HCEC 1CT (cell line): ENCODE measurements at places on chromosomes 2 and 18.
A peak's percentile ranks its signal among the peaks of the same experiment; 100 is the strongest.

DNA sequence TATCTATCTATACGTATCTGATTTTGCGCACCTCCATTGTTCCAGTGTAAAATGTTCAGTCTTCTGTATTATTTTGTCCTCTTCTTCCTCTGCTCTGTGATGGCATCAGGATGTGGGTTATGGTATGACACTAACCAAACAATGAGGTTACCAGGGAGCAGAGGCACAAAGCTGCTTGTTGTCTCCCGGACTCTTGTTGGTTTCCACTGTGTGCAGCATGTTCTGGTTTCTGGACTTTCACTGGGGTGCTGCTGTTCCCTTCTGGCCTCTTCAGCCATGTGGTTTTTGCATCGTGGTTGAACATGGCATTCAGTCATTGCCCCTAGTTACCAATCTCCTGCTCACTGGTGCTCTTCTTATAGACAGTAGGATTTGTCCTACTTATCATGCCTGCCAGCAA lies 665.9 kb downstream of the CBLN2 start:
- no peak for DNase-seq

GRCh38 chr2:22481486-22482259 lies 903.3 kb upstream of the KLHL29 start:
- no peak for DNase-seq

- no peak for DNase-seq
These were observed 142.3 kb downstream of the TMEM163 start for GRCh38 chr2:134576478-134576877.

DNA sequence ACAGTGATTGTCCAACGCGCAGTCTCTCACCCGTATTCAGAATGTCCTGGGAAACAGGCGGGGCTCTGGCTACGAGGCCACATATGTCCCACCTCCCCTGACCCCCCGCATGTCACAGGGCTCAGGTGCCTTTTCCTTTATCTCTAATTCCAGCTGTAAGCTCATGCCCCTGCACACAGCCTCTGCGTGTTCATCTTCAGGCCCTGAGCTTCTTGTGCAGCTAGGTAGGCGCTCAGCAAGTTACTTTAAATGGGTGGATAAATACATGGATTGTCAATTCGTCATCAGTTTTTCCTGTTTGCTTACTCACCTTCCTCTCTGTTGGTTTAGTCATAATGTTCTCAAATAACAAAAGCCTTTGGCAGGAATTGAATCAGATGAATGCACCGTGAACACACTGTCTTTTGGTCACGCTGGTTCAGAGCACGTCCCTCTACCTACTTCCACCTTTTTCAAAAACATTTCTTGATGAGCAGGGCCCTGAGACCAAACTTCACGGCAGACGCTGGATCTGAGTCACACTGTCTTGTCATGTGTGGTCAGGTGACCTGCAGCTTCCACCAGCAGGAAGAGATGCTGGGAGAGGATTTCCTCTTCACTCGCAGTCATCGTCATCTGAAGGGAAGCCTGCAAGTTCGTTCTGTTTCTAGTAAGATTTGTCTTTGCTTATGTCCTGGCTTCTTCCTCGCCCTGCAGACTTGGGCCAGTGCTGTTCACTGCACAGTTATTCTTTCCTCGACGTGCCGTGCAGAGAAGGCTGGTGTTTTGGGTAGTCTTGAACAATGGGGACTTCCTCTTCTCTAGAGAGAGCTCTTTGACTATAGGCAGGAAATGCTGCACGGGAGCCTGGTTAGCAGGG lies 138.1 kb downstream of the PTGR3 start:
- DNase-seq: peak; percentile 87

DNA sequence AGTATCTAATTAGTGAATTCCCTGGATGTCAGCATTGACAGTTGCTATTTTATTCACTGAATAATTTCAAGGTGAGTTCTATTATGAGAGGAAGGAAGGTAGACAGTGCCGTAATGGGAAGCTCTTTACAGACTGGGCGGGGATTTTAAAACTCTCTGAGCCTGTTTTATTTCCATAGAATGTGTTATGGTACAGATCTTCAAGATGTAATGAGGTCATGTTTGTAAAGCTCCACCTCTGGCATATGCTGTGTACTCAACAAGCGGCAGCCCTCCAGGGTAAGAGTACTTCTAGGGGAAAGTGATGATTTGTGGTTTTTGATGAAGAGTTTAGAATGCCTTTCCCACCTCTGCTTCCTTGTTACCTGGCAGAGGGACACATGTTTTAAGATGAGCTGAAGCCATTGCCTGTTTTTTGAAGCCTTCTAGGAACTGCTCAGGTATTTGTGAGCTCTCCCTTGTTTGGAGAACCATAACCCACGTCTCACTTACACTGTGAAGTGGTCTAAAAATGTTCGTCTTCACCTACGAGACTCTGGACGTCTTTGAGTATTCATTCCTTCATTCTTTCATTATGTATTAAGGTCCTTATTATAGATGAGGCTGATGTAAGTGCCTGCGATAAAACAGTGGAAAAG lies 251.2 kb downstream of the PTGR3 start:
- DNase-seq: no peak

GRCh38 chr2:97011977-97012569 lies 25.7 kb upstream of the FAM178B start:
- DNase-seq: peak; percentile 59

GRCh38 chr2:84152462-84152861 lies 306.6 kb downstream of the SUCLG1 start:
- no peak for DNase-seq

GRCh38 chr2:128320192-128320905 lies 1.7 kb upstream of the HS6ST1 start:
- DNase-seq: no peak

- DNase-seq: no peak
These were observed 153.7 kb upstream of the APCDD1 start for GRCh38 chr18:10300739-10301138.

GRCh38 chr2:159201360-159202063 lies 85.0 kb downstream of the WDSUB1 start:
- no peak for DNase-seq

DNA sequence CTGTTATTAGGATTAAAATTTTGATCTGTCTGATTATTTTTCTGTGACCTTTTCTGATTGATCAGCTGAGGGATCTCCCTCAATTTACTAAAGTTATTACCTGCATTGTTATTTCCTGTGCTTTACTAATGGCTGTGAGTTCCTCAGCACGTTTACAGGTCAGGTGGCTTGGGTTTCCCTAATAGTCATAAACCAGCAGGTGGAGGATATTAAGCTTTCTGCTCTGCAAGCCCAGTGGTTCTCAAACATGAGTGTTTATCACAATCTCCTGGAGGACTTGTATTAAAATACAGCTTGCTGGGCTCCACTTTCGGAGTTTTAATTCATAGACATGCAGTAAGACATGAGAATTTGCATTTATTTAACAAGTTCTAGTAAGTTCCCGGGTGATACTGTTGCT lies 22.4 kb upstream of the UGP2 start:
- DNase-seq: no peak

- peak; percentile 89 for DNase-seq
These were observed 78.6 kb downstream of the SATB2 start for GRCh38 chr2:199378948-199379650.

- DNase-seq: peak; percentile 53
These were observed 41.7 kb downstream of the POLR1A start for GRCh38 chr2:86064006-86064405.

GRCh38 chr18:12574494-12575185 lies 83.3 kb downstream of the SPIRE1 start:
- no peak for DNase-seq

GRCh38 chr18:32470460-32470713 lies 295 bp downstream of the GAREM1 start:
- DNase-seq: no peak

GRCh38 chr2:74039611-74040010 lies 54.9 kb downstream of the TET3 start:
- DNase-seq: no peak

GRCh38 chr2:221420245-221420644 lies 151.9 kb downstream of the EPHA4 start:
- DNase-seq: no peak

GRCh38 chr18:3592864-3593263 lies 142.9 kb downstream of the TGIF1 start:
- no peak for DNase-seq

- peak; percentile 99 for DNase-seq
These were observed 114.5 kb upstream of the STPG4 start for GRCh38 chr2:47269316-47270232.

DNA sequence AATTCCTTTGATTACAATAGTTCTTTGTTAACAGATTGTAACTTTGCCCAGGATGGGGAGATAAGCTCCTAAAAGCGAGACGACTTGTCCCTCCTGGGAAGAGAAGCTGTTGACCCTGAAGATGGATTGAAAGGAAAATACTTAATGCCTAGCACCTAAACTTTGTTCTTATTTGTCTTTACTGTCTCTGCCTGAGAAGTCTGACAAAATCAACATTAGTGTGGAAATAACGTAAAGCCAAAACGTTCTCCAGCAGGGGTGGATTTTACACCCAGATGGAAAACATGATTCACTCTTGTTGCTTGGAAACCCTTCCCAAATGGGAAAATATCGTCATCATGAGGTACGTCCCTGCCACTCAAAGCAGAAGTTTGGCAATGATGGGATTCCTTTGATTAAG lies 450.1 kb downstream of the SLC4A3 start:
- no peak for DNase-seq

- peak; percentile 47 for DNase-seq
These were observed 43.4 kb downstream of the GAREM1 start for GRCh38 chr18:32427084-32427900.

DNA sequence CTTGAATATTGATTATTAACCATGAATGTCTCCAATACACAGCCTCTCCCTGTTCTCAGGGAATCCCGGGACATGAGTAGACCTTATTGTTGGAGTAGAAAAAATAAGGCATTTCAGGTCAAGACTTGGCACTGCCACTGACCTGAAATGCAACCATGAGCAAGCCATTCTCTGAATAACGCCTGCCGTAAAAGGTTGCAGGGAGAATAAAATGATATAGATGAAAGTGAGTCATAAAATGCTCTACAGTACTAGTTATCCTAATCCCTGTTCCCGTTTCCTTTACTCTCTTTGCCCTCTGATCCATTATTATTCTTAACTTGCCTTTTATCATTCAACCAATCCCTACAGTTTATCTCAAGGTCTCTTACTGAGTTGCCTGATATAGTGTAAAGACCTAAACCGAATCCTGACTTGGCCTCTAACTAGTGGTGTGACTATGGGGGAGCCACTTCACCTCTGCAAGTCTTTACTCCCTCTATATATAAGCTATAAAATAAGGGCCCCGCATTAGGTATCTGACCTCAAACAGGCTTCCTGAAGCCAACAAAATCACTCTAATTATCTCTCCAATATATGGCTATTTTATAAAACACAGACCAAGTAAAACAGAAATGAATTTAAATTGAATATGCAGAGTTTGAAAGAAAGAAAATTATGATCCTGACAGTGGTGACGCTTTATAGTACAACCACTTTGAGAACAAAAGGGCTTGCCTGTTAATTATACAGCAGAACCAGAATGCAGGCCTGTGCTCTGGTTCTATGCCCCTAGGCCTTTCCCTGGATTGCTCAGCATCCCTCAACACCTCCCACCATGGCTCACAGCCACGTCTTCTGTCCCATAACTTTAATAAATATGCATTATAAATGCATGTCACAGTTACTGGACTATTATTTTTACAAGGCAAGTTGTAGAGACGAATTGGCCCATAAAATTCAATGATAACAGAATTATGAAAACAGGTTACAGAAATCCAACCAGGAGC lies 183.1 kb downstream of the STK39 start:
- DNase-seq: no peak

DNA sequence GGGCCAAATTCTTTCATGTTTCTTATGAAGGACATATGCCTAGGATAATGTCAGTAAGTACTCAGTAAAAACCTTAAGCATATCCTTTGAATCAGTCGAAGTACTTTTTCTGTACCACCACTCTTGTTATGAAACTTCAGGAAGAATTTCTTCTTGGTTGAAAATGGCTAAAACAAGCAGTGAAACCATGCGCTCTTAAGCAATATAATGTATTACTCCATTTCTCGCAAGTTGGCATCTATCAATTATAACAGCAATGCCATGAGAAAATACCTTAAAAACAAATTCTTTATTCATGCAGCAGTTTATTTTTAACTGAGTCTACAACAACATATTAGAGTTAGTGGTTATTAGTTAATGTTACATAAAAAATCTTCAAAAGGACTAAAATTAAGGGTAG lies 41.0 kb downstream of the SLC66A3 start:
- DNase-seq: no peak

- no peak for DNase-seq
These were observed 69.8 kb downstream of the ANKRD12 start for GRCh38 chr18:9206421-9206820.

- DNase-seq: no peak
These were observed 563.9 kb downstream of the DCC start for GRCh38 chr18:52903857-52904256.

GRCh38 chr2:175439416-175439815 lies 257.9 kb upstream of the ATP5MC3 start:
- DNase-seq: no peak

DNA sequence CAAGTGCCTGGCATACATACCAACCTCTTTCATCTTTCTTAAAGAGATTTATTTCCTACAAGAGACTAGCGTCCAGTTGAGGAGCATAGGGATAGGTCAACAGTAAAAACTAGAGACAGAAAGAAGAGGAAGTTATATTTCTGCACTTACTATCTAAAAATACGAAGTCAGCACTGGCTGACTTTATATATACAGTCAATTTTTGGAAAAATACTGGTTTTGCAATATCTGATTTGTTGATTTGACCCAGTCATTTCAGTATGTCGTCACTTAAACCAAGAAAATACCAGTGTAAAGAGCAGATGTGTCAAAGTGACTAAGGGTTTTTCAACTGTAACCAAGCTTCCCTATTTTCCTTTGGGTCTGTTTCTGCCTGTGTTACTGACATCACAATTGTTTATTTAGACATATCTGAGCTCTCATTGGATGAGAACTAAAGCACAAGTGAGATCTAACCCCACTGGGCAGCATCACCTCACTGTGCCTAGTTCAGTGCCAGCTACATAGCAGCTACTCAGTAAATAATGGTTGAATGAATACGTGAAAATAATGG lies 23.0 kb downstream of the CYTIP start:
- peak; percentile 77 for DNase-seq

GRCh38 chr18:80173060-80173459 lies 64.0 kb downstream of the ADNP2 start:
- no peak for DNase-seq

GRCh38 chr2:75186821-75187220 lies 12.5 kb downstream of the TACR1 start:
- no peak for DNase-seq

DNA sequence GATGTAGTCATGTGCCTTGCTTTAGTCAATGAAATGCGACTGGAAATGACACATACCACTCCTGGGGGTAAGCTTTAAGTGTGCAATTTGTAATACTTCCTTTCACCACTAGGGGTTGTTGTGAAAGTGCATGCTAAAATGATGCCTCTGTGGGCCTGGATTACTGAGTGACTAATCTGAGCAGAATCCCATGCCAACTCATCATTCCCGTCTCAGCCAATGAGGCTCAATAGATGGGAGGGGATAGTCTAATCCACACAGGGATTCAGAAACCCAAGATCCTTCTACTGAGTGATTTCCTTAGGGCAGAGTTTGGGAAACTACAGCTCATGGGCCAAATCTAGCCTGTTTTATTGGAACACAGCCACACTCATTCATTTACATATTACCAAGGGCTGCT lies 54.0 kb downstream of the HRH4 start:
- DNase-seq: peak; percentile 65

GRCh38 chr18:31088532-31088931 lies 13.7 kb downstream of the DSC2 start:
- no peak for DNase-seq
